ENCODE measurements at places on chromosomes 5 and 9.

DNA sequence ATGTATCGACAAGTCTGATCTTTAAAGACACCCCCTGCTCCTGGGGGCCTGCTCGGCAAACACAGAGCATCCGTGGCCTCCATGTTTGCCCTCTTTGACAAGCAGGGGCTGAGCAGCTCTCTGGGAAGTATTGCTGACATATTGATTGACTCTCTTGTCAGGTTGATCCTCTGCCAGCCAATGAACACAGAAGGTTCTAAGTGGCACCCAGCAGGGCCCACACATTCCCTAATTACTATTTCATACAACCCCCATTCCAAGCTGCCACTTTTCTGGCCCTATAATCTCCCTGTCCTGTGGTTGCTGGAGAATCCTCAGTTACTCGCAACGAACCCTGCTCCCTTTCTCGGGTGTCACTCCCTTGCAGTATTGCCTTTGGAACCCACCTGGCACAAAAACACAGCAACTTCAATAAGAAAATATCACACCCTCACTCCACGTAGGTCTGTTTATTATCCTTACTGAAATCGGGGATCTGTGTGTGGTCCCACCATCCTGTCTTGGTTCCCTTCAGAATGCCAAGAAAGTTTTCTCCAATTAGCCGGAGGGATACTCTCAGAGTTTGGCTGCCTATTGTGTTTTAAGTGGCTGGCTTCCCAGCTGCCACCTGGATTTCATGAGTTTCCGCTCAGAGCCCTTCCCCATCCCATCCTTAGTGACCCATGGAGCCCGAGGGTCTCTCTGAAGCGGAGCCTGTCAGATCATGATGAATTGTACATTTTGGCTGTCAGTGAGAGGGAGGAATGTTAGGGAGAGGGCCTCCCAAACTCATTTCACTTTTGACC, 249.0 kb upstream of the WWC1 start:
- DNase-seq, result no peak

DNA sequence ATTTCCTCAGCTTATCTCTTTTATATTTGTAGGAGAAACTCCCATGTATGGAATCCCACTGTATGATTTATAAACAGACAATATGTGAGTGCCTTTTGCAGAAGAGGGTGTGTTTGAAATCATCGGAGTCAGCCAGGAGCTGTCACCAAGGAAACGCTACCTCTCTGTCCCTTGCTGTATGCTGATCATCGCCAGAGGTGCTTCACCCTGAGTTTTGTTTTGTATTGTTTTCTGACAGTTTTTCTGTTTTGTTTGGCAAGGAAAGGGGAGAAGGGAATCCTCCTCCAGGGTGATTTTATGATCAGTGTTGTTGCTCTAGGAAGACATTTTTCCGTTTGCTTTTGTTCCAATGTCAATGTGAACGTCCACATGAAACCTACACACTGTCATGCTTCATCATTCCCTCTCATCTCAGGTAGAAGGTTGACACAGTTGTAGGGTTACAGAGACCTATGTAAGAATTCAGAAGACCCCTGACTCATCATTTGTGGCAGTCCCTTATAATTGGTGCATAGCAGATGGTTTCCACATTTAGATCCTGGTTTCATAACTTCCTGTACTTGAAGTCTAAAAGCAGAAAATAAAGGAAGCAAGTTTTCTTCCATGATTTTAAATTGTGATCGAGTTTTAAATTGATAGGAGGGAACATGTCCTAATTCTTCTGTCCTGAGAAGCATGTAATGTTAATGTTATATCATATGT, 18.0 kb upstream of the CTSL start:
- DNase-seq, result no peak

DNA sequence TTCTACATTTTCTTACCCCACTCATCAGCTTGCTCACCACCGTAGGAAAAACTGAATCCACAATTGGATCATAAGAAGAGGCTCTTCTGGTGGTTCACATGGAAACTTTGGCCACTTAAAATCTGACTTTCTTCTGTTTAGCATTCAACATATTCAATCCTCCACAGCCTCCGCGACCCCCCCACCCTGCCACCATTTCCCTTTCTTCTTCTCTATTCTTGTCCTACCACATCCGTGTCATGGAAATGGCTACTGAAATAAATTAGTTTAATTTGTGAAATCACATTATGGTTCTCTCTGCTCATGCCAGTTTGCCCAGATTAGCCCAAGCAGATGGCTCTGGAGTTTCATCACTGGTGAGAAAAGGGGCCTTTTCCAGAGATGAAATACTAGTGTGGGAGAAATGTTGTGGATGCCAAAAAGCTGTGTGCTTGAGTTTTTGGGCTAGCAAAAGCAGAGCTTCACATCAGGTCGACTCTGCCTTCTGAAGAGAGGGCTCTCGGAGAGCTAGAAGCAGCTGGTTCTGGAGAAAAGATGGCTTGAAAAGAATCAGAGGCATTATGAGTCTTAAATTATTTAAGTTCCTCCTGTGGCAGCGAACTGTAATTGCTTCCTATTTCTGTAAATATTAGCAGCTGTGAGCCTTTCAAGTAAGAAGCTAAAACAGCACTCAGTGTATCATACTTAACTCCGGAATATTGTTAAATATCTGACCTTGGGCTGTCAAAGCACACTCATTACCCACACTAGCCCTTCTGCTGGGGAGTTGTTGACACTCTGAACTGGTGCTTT, 107.1 kb downstream of the MAT2B start:
- no peak for DNase-seq

DNA sequence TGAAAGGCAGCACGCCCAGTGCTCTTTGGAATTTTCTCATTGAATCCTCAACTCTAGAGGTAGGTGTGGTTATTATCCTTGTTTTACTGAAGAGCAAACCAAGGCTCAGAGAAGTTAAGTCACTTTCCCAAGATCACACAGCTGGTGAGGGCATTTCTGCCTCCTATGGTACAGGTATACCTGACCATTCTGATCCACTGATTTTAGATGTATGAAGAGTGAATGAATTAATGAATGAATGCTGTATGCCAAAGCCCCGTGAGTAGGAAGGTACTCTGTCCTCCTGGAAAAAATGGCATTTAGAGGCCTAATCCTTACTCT, 18.2 kb upstream of the CSF1R start:
- DNase-seq, result no peak

DNA sequence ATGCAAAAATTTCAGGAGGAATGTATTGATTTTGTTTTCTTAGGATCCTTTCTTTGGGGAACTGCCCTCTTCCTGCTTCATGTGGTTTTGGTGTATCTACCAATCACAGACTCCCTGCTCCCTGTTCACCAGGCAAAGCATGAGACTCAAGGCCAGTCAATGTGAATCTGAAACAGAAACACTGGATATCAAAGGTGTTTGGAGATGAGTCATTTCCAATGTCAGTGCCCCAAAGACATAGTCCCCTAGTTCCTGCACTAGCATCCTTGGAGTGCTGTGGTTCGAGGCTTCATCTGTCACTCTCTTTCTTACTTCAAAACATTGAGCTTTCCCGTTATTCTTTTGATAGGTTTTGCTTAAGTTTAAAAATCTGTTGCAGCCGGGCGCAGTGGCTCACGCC, 8.1 kb downstream of the PPP3R2 start:
- DNase-seq, result no peak

DNA sequence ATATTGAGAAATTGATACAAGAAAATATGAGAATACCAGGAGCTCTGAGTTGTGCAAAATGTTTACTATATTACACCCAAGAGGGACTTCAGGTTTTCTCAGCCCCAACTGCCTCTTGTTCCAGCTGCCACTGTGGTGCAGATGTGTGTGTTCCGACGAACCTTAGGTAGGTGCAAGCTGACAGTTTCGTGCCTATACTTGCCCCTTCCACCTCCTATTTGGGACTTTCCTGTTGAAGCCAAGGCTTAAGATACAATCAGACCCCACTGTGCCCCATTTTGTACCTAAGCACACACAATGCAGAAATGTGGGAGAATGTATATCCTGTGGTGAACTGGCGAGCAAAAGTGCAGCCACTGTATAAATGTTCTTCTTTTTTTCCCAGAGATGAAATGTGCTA, 80.2 kb downstream of the LURAP1L start:
- DNase-seq, result no peak

GRCh38 chr5:55585206-55585610, 50.4 kb upstream of the PLPP1 start:
- no peak for DNase-seq

DNA sequence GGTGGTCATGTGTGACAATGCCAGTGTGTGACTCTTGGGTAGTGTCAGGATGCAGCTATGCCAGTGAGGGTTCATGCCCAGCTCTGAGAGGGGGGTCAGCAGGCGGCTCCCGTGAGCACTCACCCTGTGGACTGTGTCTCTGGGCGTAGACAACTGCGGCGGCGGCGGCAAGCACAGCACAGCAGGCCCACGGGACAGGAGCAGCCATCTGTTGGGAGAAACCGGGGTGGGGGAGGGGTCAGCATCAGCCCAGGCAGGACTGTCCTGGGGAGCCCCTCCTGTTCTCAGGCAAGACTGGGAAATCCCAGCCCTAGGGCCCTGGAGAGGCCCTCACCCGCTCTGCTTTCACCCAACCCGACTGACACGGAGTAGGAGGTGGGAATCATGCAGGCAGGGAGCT, 20.8 kb downstream of the CNTFR start:
- no peak for DNase-seq
